Stimulated activated CD4-positive, alpha-beta T cell treated with anti-CD3 and anti-CD28 coated beads, Interleukin-1b, Interleukin-23, amount 100 ng/mL, for 1 hour (primary cell): ENCODE measurements at places on chromosomes 5 and 9.

DNA sequence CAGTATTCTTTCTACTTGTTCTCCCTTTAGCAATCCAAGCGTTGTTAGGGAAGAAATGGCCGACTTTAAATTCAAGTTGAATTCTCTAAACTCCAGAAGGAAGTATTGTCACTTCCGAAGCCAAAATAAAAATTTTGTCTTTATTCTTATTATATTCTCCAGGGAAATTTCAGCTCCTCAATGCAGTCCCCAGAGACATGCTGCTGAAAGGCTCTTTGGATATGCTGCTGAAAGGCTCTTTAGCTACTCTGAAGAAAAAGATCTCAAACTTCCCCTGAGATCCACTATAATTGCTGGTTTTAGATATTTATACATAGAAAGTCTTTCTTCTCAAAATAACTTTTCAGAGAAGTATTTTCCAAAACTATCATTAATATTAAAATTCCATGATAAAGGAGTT, 92.3 kb upstream of the PARP8 start:
- no peak for DNase-seq

DNA sequence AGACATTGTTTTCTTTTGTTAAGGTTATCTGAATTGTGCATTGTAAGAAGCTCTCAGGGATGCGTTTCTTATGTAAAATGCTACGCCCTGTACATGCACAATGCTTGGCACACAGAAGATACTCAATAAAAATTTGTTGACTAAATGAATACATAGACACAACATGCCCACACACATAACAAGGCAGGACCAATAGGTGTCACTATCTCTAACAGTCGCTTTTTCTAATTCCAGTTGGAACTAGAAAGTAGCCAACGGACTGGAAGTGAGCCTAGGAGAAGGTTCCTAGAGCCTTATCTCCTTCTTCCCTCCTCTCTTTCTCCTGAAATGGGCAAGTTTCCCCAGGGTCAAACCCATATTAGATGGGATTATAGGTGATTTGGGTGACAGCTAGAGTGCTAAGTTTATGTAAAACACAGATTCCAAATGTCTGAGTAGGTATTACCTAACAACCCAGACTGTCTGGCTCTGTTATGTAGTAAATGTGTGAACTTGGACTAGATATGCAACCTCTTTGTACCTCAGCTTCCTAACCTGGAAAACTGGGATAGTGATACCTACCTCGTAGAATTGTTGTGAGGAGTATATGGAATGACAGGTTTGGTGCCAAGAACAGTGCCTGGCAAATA, 603.0 kb downstream of the RAB3C start:
- DNase-seq: no peak

DNA sequence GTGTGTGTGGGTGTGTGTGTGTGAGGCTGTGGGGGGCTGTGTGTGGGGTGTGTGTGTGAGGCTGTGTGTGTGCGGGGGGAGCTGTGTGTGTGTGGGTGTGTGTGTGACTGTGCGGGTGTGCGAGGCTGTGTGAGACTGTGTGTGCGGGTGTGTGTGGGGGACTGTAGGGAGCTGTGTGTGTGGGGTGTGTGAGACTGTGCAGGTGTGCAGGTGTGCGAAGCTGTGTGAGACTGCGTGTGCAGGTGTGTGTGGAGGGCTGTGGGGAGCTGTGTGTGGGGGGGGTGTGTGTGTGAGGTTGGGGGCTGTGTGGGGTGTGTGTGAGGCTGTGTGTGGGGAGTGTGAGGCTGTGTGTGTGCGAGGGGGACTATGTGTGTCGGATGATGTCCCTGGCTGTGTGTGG, 23.2 kb downstream of the AHRR start:
- no peak for DNase-seq

DNA sequence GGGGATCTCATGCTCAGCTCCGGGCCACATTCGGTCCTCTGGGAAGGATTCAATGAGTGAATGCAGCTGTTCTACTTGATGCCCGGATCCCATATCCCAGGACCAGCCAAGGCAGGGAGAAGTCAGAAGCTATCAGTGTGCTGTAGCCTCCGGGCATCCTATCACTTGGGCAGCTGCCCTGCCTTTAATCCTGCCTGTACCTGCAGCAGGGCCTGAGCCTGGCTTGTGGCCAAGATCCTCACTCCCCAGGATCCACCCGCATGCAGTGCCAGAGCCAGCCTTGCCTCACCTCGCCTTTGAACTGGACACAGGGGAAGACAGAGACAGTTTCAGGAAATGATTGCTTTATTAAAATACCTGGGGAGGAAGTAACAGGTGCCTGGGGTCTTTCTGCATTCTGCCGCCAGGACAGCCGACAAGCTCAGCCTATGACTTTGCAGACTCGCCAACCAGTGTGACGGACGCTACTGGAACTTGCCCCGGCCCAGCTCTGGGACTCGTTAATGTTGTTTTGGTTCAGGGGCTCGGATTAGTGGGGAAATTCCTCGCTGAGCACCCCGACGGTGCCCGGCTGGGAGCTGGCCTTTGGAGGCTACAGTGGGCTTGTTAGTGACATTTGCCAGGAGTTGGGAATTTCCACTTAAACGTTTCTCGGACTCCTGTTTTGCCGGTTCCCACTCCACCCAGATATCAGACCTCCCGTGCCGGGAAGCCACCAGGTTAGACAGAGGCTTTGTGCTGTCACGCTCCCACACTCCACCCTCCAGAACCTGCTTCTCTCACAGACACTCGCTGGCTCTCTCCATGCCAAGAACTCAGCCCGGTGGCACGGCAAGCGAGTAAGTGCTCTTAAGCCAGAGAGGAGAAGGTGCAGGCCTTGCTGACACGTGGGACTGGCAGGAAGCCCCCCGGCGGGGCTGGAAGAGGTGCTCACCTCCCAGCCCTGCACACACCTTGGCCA, 721 bp downstream of the PTGES start:
- no peak for DNase-seq

DNA sequence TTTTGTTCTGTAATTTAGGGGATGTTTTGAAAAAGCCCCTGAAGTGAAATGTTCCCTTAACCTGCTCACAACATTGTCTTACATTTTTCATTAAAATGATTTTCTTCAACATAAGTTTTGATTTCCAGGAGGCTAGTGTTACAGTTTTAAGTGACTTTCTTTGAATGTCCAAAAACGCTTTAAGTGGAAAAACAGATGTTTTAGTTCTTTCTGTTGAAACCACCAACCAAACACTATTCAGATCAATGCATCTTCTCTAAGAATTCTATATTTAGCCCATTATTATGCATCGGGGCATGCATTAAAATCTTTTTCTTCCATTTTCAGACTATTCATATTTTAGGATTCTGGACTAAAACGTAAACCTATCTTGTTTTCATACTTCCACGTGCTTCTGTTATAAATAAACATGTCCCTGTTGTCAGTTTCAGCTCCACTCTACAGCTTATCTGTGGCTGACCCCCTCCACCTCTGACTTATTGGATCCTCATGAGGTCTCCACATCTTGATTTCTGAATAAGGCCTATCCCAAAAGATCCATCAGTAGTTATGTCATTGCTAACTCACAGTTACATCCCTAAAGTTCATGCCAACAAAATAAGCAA, 882.3 kb upstream of the SEMA6A start:
- DNase-seq: no peak
